ENCODE measurements at places on chromosomes 3 and 15.

- DNase-seq, result no peak
Measured at GRCh38 chr3:126465928-126466544, 9.7 kb downstream of the ZXDC start.

DNA sequence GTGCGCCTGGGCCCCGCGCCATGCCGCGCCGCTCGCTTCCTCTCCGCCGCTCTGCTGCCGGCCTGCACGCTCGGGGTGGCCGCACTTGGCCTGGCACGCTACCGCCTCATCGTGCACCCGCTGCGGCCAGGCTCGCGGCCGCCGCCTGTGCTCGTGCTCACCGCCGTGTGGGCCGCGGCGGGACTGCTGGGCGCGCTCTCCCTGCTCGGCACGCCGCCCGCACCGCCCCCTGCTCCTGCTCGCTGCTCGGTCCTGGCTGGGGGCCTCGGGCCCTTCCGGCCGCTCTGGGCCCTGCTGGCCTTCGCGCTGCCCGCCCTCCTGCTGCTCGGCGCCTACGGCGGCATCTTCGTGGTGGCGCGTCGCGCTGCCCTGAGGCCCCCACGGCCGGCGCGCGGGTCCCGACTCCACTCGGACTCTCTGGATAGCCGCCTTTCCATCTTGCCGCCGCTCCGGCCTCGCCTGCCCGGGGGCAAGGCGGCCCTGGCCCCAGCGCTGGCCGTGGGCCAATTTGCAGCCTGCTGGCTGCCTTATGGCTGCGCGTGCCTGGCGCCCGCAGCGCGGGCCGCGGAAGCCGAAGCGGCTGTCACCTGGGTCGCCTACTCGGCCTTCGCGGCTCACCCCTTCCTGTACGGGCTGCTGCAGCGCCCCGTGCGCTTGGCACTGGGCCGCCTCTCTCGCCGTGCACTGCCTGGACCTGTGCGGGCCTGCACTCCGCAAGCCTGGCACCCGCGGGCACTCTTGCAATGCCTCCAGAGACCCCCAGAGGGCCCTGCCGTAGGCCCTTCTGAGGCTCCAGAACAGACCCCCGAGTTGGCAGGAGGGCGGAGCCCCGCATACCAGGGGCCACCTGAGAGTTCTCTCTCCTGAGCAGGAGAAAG is 951 bp downstream of the GPR62 start:
- DNase-seq, result no peak

GRCh38 chr3:46422617-46423016 is 15.6 kb downstream of the CCRL2 start:
- DNase-seq, result no peak

DNA sequence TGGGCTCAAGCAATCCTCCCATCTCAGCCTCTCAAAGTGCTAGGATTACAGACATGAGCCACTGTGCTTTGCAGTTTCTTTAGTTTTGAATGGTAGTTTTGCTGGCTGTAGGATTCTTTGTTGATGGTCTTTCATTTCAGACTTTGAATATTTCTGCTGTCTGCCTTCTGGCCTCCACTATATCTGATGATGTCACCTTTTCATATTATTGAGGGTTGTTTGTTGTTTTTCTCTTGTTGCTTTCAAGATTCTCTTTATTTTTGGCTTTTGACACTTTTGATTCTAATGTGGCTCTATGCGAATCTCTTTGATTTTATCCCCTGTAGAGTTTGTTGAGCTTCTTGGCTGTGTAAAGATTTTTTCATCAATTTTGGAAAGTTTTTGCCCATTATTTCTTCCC is 79.0 kb upstream of the MANF start:
- DNase-seq, result no peak

- no peak for DNase-seq
Measured at GRCh38 chr3:53705024-53705745, 141.0 kb downstream of the CHDH start.

DNA sequence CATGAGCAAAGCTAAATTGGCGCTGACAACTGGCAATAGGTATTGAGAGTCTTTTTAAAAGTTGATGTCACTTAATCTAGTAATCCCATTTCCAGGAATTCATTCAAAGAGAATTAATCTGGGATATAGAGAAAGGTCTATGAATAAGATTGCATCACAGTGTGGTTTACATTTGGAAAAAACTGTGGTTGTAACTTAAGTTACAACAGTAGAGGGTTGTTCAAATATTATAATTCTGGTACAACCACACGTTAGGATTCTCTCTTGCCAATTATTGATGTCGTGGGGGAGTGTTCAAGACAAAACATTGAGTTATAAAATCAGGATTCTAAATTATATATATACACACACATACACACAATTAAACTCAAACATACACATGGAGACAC is 79.8 kb downstream of the LIPC start:
- no peak for DNase-seq

GRCh38 chr3:57025237-57025636 is 35.2 kb upstream of the SPATA12 start:
- DNase-seq, result no peak

GRCh38 chr15:61099020-61099810 is 129.9 kb downstream of the RORA start:
- no peak for DNase-seq

- DNase-seq, result no peak
Measured at GRCh38 chr3:122929188-122930062, 98.1 kb downstream of the SEMA5B start.

DNA sequence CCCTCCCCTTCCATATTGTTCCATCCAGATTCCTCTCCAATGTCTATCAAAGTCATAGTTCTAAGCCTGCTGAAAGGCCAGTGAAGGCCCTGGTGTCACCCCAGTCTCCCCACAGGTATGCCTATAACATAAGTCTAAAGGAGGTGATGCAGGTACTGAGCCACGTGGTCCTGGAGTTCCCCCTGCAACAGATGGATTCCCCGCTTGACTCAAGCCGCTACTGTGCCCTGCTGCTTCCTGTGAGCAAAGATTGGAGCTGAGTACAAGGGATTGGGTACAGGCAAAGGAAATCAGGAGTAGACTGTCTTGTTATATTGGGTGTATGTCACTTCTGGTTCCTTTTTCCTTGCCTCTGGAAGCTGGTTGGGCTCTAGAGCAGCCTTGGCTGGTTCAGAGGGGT is 8.2 kb downstream of the EIF2B5 start:
- DNase-seq, result no peak

DNA sequence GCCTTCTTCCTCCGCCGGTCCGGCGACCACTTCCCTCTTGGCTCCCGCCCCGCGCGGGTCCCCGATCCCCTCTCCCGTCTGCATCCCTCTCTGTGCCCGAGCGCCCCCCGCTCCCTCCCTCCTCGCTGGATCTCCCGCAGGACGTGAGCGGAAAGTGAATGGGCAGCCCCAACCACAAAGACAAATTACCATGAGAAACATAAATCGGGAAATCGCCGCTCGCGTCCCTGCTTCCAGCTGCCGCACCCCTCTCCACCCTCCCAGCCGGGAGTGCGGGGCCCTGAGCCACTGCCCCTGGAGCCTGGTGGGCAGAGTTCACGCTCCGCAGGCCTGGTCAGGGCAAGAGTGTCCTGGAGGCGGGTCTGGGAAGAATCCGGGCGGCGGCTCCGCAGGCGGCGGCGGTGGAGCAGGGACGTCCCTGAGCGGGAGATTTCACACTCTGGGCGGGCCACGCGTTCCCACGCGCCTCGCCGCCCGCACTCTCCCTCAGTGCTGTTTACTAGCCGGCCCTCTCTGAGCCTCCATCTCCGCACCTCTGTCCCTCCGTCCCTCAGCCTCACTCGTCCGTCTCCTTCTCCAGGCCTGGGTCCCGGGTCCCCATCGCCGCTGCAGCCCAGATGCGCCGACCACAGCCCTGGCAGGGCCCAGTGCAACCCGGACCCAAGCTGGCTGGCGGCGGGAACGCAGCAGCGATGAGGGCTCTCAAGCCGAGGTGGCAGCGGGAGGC is 835 bp downstream of the SEMA5B start:
- DNase-seq, result peak; percentile 22

DNA sequence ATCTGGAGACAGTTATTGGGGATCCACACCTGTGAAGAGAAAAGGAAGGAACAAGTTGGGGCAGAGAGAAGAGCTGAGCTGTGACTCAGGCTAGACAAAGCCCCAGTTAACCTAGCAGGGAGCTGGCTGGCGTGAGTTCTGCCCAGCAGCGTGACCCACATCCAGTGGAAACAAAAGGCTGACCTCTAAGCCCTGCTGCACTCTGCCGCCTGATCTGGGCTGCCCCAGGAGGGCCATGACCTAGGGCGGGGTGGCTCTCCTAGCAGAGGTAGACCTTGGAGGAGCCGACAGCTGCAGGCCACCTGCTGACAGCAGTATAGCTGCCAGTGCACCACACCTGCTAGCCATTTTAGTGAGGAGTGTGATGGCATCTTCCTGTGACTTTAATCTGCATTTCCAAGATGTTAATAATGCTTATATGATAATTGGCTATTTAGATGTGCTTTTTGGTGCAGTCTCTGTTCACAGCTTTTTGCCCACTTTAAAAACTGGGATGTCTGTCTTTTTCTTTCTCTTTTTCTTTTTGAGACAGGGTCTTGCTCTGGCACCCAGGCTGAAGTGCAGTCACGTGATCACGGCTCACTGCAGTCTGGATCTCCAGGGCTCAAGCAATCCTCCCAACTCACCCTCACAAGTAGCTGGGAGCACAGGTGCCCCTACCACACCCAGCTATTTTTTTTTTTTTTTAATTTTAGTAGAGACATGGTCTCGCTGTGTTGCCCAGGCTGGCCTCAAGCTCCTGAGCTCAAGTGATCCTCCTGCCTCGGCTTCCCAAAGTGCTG is 78.1 kb downstream of the LSM3 start:
- DNase-seq, result no peak

GRCh38 chr3:76585794-76586392 is 454.0 kb upstream of the ROBO2 start:
- DNase-seq, result no peak

- peak; percentile 90 for DNase-seq
Measured at GRCh38 chr3:52444860-52445793, at the start of gene SEMA3G. TSS of gene SEMA3G (minus strand) at chr3:52445103. CDS start at chr3:52445027, 76 bp downstream.

- no peak for DNase-seq
Measured at GRCh38 chr15:99719096-99719541, 14.1 kb downstream of the LYSMD4 start.

GRCh38 chr15:40366457-40367370 is 8.7 kb downstream of the DISP2 start:
- peak; percentile 52 for DNase-seq

GRCh38 chr3:101722394-101723173 is 1.8 kb upstream of the CEP97 start:
- DNase-seq, result no peak

DNA sequence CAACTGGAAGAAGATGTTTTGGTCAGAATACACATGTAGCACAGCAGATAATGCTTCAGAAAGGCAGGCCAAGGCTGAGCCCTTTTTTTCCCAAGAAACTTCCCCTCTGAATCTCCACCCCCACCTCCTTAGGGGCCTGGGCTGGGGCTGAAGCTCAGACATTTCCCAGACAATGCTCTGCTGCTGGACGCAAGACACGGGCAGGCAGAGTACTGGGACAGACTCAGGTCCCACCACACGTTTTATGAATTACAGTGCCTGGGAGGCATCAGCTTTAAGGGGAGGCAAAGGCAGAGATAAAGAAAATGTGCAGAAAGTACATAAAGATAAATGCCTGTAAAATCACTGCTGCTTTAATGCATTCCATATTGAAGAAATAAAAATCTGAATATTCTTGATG is 479.4 kb downstream of the ERC2 start:
- no peak for DNase-seq

GRCh38 chr3:21898316-21898715 is 147.3 kb upstream of the ZNF385D start:
- DNase-seq, result no peak

DNA sequence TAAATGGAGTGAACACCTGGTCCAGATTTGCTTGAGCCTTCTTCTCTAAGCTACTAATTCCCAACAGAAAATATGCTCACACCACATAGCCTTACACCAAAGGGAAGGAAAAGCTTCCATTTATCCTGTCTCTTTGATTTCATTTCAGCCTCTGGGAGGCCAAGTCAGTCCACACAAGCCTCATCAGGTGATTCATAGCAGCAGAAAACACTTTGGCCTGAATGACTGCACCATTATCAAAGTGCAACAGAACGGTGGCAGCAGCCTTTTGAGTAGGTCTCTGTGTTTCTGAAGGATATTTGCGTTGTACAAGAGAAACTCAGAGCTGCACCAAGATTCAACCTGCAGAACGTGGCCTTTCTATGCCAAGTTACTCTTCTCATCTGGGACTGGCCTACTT is 46.6 kb upstream of the SNRK start:
- DNase-seq, result no peak

DNA sequence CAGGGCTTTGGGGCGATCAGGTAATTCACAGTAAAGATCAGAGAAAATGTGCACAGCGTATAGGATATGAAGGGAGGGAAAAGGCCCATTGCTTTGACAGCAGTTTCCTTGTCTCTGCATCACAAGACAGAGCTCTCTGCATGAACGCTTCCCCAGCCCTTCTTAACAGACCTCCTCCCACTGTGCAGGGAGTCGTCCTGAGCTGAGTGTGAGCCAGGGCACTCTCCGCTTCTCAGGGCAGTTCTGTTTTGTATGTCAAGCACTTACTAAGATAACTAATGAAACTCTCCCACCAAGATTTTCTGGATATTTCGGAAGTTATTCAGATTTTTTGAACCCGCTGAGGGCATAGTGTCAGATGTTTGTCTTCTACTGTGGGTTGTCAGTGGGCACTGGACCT is 105.8 kb upstream of the C15orf61 start:
- DNase-seq, result no peak

- no peak for DNase-seq
Measured at GRCh38 chr3:59486520-59486919, 436.7 kb upstream of the CFAP20DC start.

GRCh38 chr3:61733876-61734275 is 172.5 kb downstream of the PTPRG start:
- DNase-seq, result no peak

- no peak for DNase-seq
Measured at GRCh38 chr3:172746475-172746874, 4.1 kb upstream of the ECT2 start.

GRCh38 chr3:98039322-98040024 is 4.4 kb upstream of the GABRR3 start:
- no peak for DNase-seq

- DNase-seq, result no peak
Measured at GRCh38 chr3:53318522-53318921, 28.8 kb downstream of the DCP1A start.

DNA sequence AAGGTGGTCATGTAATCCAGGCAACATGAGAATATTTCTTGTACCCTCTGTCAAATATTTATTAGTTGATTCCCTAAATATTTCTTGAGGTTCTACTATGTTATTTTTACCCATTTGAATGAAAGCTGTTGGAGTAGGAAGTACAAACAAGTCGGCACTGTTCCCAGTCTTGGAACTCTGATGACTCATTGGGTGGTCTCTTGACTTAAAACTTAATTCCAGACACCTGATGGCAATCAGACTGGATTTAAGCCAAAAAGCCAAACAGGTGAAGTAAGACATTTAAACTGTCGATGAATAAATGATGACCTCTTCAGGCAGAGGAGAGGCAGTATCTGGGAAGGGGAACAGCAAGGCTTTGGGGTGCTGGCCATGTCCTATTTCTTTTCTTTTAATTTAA is 22.8 kb downstream of the C2CD4A start:
- DNase-seq, result no peak

GRCh38 chr3:134959516-134959915 is 164.5 kb downstream of the EPHB1 start:
- no peak for DNase-seq

- DNase-seq, result no peak
Measured at GRCh38 chr15:61327019-61327631, 98.0 kb upstream of the RORA start.

- DNase-seq, result no peak
Measured at GRCh38 chr3:127529346-127530188, 61.0 kb downstream of the TPRA1 start.

Measured in upper lobe of left lung (tissue), 6 donors.